ENCODE measurements at places on chromosomes 4 and X.
A peak's percentile ranks its signal among the peaks of the same experiment; 100 is the strongest.

GRCh38 chr4:59063015-59063720 is 1953.0 kb upstream of the IGFBP7 start:
- no peak for DNase-seq

DNA sequence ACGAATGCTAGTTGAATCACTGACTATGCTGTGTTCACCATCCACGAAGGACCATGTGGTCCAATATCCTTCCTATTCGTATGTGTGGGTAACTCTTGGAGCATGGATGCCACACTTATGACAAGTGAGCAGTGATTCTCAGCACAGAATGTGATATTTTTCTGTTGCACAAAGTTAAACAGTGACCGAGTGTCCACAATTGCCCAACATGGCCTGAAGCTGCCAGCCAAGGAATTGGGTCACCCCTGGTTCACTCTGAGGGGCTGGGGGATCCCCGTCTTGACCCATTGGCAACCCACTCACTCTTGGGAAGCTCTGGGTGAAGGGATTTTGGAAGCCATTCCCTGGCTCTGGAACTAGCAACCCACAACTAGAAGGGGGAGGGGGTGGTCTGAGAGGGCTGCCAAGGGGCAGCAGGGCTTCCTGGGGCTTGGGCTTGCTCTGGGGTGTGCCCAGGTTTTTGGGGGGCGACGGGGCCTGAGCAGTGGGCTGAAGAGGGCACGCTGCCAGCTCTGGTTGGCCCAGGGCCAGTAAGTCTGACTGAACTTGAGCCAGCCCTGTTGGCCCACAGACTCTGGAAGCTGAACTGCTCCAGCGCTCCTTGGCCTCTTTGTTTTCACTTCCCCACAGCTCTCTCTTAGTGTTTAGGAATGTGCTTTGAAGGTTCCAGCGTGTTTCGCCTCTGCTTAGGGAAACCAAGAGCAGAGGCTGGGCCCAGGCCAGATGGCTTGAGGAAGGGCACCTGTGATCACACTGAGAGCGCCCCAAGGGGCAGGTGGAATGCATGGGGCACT is 43.1 kb upstream of the BCOR start:
- DNase-seq: peak; percentile 77

GRCh38 chrX:6279277-6279909 is 50.7 kb upstream of the NLGN4X start:
- no peak for DNase-seq

DNA sequence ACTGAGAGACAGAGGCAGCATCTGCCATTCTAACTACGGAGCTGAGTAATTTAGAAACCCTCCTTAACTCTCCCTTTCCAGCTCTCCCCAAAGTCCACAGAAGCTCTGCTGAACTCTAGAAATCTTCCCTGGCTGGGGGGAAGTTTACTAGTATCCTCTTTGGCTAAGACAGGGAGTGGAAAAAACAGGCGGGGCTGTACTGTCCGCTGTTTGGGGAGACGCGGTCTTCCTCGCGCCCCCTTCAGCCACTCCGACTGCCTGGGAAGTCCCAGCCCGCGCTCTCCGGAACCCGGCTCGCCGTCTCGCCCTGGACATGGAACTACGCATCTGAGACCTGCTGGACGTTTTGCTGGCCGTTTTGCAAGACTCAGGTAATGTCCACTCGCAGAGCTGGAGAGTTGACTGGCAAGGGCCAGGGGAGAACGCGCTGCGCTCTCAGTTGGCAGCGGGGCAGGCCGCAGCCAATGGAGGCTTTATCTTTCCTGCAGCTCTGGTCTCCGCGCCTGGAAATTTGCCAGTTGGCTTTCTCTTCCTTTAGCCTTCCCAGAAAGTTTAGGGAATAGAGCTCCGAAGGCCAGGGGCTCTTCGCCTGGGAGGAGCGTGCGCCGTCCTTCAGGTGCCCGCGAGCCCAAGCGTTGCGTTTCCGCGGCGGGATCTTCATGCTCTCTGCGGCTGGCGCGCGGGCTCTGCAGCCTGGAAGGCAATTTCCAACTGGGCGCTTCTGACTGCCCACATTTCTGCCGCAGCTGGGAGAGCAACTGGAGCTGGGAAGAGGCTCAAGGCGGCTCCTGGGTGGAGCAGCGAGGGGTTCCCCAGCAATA is 892 bp downstream of the IL1RAPL2 start:
- DNase-seq: peak; percentile 16

DNA sequence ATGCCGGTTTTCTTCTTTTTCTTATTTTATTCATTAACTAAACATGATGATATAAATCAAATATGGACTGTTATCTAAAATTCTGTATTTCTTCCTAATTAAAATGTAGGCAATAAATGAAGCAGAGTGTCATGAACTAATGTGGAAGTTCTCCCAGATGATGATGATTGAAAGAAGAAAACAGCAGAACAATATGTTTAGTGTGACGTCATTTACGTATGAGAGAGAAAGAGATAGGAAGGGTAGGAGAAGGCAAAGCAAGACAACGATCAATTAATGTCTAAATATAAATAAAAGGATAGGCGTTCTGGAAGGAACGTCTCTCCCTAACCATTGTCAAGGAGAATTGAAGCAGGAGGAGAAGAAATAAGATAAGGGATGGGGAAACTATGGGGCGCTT is 105.2 kb downstream of the NEUROG2 start:
- no peak for DNase-seq

- no peak for DNase-seq
Measured at GRCh38 chrX:17537723-17538243, 162.8 kb downstream of the NHS start.

- DNase-seq: peak; percentile 8
Measured at GRCh38 chr4:162959046-162959445, 207.6 kb downstream of the NAF1 start.

GRCh38 chrX:109312757-109313156 is 169.1 kb downstream of the GUCY2F start:
- DNase-seq: no peak

GRCh38 chr4:147547314-147548056 is 66.6 kb downstream of the EDNRA start:
- DNase-seq: no peak

DNA sequence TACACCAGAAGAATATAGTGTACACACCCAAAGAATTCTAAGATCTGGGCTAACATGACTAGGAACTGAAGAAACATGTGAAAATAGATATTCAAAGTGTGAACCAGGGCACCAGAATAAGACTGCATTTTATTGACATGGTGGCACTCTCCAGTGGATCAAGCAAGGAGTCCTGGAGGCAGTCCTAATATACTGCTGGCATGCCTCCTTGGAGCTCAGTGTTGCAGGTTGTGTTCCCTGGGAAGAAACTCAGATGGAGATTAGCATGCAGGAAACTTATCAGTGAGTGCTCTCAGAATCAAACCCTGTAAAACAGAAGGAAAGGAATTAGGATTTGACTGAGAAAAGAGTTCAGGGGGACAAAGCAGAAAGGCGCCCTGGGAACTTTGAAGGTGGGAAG is 105.1 kb downstream of the CXCL13 start:
- no peak for DNase-seq

- no peak for DNase-seq
Measured at GRCh38 chr4:155696726-155697125, 30.1 kb downstream of the GUCY1A1 start.

DNA sequence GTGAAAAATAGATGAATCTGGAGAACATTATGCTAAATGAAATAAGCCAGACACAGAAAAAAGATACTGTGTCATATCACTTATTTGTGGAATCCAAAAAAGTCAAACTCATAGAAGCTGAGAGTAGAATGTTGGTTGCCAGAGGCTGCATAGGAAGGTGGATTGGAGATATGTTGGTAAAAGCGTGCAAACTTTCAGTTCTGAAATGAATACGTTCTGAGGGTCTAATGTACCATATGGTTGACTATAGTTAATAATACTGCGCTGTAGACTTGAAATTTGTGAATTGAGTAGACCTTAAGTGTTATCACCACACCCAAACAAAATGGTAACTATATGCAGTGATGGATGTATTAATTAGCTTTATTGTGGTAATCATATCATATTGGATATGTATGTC is 45.0 kb upstream of the UPRT start:
- no peak for DNase-seq

- DNase-seq: no peak
Measured at GRCh38 chr4:6403400-6403685, 69.1 kb downstream of the PPP2R2C start.

GRCh38 chr4:40265910-40266274 is 69.1 kb downstream of the RHOH start:
- no peak for DNase-seq

- no peak for DNase-seq
Measured at GRCh38 chr4:127624173-127624572, 8.6 kb upstream of the INTU start.

- peak; percentile 9 for DNase-seq
Measured at GRCh38 chr4:67892905-67893304, 9.1 kb upstream of the TMPRSS11D start.

GRCh38 chr4:3249711-3250437 is 915 bp downstream of the MSANTD1 start:
- no peak for DNase-seq

GRCh38 chrX:20521222-20521621 is 254.5 kb upstream of the RPS6KA3 start:
- DNase-seq: peak; percentile 37

GRCh38 chr4:88045021-88045420 is 37.6 kb downstream of the PKD2 start:
- DNase-seq: no peak

GRCh38 chr4:1608196-1608820 is 75.8 kb downstream of the FAM53A start:
- no peak for DNase-seq

DNA sequence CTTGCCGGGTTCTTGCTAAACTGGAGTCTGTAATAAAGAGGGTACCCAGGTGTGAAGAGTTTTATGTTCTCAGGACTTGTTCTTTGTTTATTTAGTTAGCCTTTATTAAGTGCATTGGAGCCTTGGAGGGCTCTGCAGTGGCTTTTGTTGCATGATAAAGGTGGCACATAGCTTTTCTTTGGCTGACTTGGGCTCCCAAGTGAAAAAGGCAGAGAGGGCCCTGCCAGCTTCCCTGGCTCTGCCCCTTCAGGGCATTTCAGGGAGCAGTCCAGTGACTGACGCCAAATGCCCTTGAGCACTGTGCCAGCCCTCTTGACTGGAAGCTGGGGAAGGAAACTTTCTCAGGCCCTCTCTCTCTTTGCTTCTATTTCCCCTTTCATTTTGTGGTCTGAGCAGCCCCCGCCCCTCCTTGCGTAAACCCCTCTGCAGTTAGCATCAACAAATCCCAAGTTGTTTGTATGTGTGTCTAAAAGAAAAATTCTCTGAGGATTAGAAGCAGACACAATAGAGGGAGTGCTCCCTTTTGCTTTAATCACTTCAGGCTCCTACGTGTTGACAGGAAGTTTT is 152.2 kb downstream of the NHS start:
- peak; percentile 59 for DNase-seq

GRCh38 chr4:185242749-185243533 is 33.5 kb downstream of the SNX25 start:
- DNase-seq: no peak

DNA sequence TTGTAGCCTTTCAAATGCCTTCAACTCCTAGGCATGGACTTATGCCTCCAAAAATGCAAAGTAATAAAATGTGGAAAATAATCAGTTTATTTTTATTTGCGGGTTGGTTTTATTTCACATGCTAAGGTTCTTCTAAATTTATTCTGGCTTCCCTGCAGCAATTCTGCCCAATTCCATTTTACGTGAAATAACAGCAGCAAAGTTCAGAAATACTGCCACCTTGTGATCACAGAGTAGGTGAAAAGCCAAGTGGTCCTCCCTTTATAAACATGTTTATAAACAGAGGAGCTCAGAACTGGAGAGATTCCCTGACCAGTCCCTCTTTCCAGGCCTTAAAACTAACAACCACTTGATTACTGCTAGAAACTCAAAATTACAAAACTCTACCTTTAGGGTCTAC is 14.7 kb upstream of the DCHS2 start:
- DNase-seq: no peak

- DNase-seq: no peak
Measured at GRCh38 chr4:31086756-31087330, 366.7 kb downstream of the PCDH7 start.

DNA sequence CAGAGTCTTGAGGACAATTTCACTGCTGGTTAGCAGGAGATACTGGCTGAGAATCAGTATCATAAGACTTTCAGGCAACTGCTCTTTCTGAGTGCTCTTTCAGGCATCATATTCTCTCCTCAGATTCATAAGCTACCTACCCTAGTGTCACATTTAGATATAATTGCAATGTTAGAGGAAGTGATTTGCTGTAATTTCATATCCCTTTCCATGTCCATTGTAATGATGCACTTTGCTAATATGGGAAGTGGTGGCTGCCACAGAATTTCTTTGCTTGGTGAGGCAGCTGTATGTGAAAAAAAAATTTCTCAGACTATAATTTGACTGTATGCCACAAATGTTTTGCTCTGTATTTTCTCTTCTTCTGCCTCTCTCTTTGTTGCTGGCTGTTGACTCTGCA is 63.3 kb downstream of the DOCK11 start:
- no peak for DNase-seq

DNA sequence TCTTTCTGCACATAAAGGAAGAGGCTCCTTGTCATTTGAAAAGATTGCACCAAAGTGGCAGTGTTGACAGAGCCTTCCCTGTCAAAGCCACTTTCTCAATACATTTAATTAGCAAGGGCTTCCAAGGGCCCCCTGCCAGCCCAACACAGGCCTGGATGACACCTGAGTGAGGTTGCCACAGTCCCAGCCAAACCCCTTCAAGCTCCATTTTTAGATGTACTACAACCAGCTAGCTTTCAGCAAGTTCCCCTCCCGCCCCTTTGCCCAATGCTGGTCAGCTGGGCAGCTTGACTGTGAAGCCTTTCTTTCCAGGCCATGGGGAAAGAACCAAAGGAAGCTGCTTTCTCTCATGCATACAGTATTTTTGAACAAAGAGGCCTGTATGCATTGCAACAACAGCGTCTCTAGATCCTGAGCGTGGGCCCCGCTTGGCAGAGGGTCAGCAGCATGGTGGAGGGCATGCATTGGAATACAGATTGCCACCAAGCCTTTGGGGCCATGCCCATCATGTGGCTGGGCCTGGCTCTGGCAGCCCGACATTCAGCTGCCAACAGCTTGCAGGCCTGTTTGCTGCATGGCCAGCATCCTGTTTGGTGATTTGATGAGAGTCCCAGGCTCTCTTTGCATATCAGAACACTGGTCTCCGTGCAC is 261.1 kb upstream of the GATB start:
- DNase-seq: no peak

GRCh38 chrX:129790808-129791207 is 11.1 kb downstream of the SASH3 start:
- DNase-seq: no peak

DNA sequence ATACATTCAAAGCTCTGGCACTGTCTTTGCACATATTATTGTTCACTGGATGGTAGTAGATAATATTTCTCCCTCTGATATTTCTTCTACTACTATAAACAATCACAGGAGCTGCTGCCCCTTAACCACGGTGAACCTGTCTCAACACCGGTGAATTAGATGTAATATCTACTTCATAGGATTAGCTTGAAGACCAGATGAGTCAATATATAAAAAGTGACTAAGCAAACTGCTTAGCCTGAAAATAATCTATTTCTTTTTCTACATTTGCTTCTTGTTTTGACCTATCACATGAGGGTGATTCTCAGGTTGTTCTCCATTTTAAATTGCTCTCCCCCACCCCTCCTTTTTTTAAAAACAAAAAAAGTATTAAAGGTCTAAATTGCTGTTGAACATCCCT is 645.5 kb downstream of the ANKRD50 start:
- no peak for DNase-seq

Data from ELF-1 (cell line).